ENCODE measurements at places on chromosomes 4 and X.
A peak's percentile ranks its signal among the peaks of the same experiment; 100 is the strongest.

DNA sequence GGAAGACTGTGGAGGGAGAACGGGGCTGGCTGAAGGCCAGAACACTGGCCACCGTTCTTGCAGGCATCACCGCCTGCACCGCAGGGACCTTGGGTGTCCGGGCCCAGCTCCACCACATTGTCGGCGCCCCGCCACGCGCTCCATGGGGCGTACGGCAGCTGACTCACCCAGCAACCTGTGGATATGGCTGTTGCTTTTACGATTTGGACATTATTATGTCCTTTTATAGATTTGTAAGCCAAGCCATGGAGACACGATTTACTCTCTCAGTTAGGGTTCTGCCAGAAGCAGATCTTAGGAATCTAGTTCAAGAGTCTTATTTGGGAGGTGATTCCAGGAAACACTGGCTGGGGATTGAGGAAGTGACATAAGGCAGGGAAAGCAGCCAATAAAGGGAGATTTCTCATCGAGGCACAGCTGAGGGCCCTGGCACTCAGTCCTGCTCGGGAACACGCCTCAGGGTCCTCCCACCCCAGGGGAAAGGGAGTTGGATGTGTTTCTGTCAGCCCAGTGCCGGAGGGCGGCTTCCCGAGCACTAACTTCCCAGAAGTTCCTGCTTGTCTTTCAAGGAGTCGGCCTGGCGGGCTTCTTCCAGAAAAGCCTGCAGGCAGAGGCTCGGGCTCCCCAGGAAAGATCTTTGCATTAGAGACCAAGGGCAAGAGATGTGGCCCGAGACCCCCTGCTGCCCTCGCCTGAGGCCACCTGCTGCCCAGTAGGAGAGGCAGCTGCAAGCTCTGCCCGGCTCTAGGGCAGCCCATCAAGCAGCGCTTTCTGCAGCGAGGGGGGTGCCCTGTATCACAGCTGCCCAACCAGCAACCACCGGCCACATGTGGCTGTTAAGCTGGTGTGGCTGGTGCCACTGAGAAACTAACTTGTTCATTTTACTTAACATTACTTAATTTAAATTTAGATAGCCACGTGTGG lies 52.9 kb downstream of the CRMP1 start:
- DNase-seq, result no peak

GRCh38 chr4:107258359-107258758 lies 222.2 kb upstream of the DKK2 start:
- peak; percentile 46 for DNase-seq

- DNase-seq, result no peak
Measured at GRCh38 chr4:80713409-80713808, 317.1 kb upstream of the BMP3 start.

GRCh38 chrX:153723351-153724251 lies 586 bp downstream of the BCAP31 start:
- DNase-seq, result no peak

- DNase-seq, result no peak
Measured at GRCh38 chr4:10295301-10295700, 161.9 kb downstream of the ZNF518B start.

DNA sequence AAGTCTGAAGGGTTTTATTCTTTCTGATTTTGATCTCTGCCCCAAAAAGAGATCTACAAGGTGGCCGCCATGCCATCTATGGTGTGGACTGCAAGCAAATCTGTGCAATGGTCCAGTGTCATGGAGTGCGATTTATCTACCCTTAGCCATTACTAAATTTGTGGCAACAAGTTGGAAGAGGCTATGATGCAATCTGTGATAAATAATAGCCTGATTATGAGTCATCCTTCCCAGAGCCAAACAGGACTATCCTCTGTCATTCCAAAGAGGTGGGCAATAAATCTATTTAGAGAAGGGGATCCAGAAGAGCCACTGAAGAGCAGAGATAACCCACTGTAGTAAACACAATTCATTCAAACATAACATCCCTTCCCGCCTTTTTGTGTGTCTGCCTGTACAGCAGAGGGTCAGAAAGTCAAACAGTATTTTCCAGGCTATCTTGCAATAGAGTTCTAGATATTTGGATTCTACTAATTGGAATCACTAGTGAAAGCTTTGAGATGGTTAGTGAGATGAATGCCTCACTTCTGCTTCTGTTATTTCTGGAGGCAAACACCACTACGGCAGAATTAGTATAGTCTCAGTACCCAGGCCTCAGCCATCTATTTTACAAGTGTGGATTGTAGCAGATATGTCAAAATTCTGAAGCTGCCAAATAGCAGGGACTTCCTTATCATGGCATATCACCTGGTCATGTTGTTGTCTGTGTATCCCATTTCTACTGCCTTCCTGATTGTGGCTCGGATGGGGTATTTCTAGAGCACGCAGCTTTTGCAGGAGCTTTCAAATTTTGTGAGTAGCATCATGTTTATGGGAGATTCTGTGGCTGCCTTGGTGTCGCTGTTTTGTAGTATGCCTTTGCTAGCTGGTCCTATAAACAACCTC lies 192.0 kb downstream of the SMIM20 start:
- DNase-seq, result peak; percentile 19

DNA sequence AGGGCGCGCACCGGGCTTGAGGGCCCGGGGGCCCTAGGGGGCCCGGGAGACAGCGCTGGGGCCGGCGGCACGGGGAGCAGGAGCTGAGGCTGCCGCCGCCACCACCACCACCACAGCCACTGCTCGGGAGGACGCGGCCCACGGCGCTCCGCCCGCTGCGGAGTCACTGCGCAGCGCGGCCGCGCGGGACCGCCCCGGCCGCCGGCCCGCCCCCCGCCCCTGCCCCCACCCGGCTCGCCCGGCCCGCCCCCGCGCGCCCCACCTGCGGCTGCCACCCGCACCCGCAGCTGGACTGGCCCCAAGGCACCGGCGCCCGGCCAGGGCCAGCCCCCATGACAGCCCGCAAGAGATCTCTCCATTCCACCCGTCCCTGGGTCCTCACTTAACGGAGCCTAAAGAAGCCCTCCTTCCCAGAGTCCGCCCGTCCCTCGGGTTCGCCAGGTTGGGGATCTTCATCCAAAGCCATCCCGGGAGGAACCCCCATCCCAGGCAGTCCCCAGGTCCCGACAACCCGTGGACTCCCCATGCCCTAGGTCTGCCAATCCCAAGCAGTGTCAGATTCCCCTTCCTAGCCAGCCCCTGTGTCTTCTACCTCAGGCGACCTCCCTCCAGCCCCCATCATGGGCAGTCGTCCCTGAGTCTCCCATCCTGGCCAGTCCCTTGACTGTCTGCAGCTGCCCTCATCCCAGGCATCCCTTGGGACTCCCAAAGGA lies 40.0 kb upstream of the IQSEC2 start:
- DNase-seq, result no peak

- DNase-seq, result no peak
Measured at GRCh38 chr4:183098019-183098722, 886 bp upstream of the WWC2 start.

GRCh38 chrX:82087699-82088098 lies 885.8 kb downstream of the SH3BGRL start:
- no peak for DNase-seq

DNA sequence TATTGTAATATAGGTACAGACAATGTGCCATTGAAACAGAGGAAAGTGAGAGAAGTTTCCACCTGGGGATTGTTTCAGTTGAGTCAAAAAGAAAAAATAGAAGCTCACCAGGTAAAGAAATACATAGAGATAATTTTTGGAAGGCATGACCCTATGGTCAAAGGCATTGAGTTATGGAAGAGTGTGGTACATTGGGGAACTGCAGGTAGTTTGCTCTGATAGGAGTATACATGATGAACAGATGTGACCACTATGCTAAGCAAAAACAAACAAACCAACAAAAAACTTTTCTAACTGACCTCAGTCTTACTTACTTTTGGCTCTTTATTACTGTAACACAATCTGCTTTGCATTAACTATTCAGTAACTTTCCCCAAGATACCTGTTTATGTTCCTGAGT lies 85.9 kb downstream of the UGT8 start:
- DNase-seq, result no peak

- no peak for DNase-seq
Measured at GRCh38 chr4:185015108-185015507, 3.2 kb upstream of the HELT start.

- peak; percentile 87 for DNase-seq
Measured at GRCh38 chr4:81631958-81632441, 160.3 kb upstream of the RASGEF1B start.

GRCh38 chrX:100964362-100964761 lies 5.1 kb upstream of the ARL13A start:
- DNase-seq, result no peak

GRCh38 chr4:90028460-90028859 lies 98.7 kb upstream of the CCSER1 start:
- DNase-seq, result no peak

GRCh38 chr4:26525136-26525770 lies 35.0 kb upstream of the CCKAR start:
- peak; percentile 19 for DNase-seq

GRCh38 chr4:140757232-140757630 lies 1.0 kb upstream of the TBC1D9 start:
- no peak for DNase-seq

DNA sequence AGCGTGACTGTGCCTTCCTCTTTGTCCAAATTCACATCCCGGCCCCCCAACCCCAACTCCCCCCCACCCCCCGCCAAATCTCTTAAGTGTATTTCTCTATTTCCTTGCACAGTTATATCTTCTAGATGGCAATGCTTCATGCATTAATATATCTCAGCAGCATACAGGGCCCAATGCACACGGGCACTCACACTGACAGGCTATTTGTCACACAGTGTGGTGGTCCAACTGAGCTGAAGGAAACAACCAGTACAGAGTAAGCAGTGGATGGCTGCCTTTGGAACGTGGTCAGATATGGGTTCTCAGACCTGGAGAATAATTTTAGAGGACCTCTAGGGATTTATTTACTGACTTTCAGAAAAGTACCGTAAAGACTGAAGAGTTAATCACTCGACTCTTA lies 681 bp downstream of the EXOC1 start:
- no peak for DNase-seq

GRCh38 chr4:3407171-3407771 lies 34.5 kb upstream of the HGFAC start:
- DNase-seq, result no peak

DNA sequence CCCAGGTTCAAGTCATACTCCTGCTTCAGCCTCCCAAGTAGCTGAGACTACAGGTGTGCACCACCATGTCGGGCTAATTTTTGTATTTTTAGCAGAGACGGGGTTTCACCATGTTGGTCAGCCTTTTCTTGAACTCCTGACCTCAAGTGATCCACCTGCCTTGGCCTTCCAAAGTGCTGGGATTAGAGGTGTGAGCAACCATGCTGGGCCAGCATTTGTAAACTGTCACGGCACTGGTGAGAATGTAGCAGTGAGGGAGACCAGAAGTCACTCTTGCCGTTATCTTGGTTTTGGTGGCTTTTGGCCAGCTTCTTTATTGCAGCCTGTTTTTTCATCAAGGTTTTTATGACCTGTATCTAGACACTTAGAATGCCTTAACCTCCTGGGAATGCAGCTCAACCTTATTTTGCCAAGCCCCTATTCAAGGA lies 22.4 kb downstream of the PCDH18 start:
- DNase-seq, result no peak

GRCh38 chr4:124633285-124633941 lies 79.1 kb downstream of the ANKRD50 start:
- no peak for DNase-seq

GRCh38 chr4:102089850-102090621 lies 255.2 kb downstream of the SLC39A8 start:
- DNase-seq, result no peak

DNA sequence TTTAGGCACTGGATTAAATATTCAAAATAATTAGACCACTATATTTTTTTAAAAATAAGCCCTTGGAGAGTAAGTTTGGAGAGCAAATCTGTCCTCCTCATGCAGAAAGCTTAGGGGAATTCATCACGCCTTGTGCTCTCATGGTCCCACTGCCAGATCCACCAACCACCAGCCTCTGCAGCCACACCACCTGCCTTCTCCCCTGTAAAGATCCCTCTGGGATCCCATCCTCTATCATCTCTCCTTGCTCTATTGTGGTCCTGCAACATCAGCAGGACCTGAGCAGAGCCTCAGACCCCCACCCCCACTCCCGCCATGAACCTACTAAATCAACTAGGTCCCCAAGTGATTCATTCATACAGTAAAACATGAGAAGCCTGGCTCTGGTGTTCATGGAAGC lies 482.6 kb upstream of the GALNT7 start:
- DNase-seq, result no peak

GRCh38 chr4:11312389-11312788 lies 116.3 kb downstream of the HS3ST1 start:
- DNase-seq, result peak; percentile 6

GRCh38 chr4:185171373-185172071 lies 28.5 kb downstream of the SLC25A4 start:
- DNase-seq, result no peak

DNA sequence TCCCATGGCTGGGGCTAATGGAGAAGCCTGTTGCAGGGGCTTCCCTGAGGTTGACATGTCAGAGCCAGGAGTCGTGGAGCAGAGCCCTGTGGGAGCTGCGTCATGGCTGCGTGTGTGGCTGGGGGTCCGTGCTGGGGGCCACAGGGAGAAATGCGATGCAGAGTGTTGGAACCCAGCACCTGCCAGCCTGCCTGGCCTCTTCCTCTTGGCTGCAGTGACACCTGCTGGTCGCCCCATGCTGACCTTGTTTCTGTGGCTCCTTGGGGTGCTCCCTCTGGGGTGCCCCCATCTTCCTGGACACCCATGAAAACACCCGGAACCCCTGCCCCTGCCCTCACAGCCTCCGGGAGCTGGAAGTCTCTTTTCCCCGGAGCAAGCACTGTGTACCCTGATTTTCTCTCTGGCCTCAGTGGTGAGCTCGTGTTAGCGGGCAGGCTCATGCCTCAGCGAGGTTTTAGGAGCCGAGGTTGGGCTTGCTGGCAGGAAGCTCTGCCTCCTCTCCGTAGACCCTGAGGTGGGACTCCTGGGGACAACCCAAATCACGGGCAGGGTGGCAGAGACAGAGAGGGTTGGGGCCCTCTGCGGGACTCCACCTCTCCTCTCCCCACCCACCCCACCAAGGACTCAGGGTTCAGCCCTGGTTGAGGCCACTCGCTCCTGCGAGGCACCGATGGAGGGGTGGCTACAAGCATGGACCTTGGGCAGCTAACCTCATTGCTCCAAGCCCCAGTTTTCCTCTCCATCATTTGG lies 103.7 kb downstream of the SORCS2 start:
- DNase-seq, result no peak

DNA sequence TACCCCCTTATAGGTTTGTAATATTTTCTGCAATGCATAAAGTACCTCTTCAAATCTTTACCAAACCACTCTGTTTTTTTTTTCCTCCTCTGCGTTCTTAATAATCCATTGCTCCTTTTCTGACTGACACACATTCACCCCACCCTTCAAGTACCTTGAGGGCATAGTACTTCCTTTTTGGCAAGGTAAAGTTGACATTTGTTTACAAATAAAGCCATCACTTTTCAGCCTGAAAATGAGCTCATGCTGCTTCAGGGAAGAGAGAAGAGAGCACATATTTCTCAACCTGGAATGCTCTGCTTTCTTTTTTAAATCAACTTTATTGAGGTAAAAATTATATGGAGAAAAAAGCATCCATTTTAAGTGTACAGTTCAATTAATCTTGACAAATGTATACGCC lies 113.9 kb downstream of the AGTR2 start:
- DNase-seq, result no peak

DNA sequence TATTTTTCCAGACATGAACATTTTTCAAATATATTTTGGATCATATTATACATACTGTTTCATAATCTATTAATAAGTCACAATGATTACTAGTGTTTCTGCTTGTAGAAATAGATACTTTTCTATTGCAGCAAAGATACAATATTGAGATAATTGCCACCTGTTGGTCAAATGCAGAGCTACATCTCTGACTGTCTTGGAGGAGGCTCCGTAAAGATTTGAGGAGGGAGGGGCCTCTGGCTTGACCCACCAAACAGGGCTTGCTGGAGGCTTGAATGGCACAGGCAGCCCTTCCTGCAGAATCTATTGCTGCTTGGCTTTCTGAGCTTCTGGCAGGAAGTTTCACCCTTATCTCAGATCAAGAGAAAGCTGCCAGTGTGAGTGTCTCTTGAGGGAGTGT lies 99.3 kb upstream of the ARMCX2 start:
- DNase-seq, result peak; percentile 12
